Activated T-helper 2 cell treated with anti-CD3 and anti-CD28 coated beads, Interferon-gamma antibody, Interleukin-2, Interleukin-4, amounts not matched to agents 10 μg/mL and 5 μg/mL and 100 μg/mL, durations not matched to agents 14 hours and 24 hours and 36 hours (primary cell): ENCODE measurements at places on chromosomes 7 and 10. TPM values are rescaled to one million over a fixed set of nuclear protein-coding genes. Genes with fewer than 3 reads are reported as not detected.

GRCh38 chr7:77197141-77197540, 2.5 kb downstream of the FGL2 start:
- H3K4me3 ChIP-seq, result no peak overlapping the region
- peaks cover 2% of the 10 kb centered on the region for H3K36me3 ChIP-seq
- H3K27me3 ChIP-seq, result no peaks in the 10 kb centered on the region
- H3K27ac ChIP-seq, result no peak overlapping the region
- no peak for DNase-seq
- H3K4me1 ChIP-seq, result peaks cover 53% of the 10 kb centered on the region

- no peak overlapping the region for H3K27ac ChIP-seq
- H3K36me3 ChIP-seq, result no peaks in the 10 kb centered on the region
- H3K27me3 ChIP-seq, result no peaks in the 10 kb centered on the region
- DNase-seq, result no peak
- H3K4me1 ChIP-seq, result peaks cover 12% of the 10 kb centered on the region
These were observed 18.1 kb upstream of the CAMK2G start for GRCh38 chr10:73892310-73893030.

GRCh38 chr7:15459018-15459615, 102.7 kb downstream of the AGMO start:
- H3K4me1 ChIP-seq, result no peaks in the 10 kb centered on the region
- H3K27ac ChIP-seq, result no peak overlapping the region
- H3K4me3 ChIP-seq, result no peak overlapping the region
- no peaks in the 10 kb centered on the region for H3K27me3 ChIP-seq

The SNX10 gene
- total RNA-seq, result 54.9 and 59.3 TPM in 2 replicates

The SFTPA1 gene
- not detected in 2 replicates for total RNA-seq

The GOT1 gene
- 30.1 and 35.1 TPM in 2 replicates for total RNA-seq

The BNIP3 gene
- 93.3 and 99.0 TPM in 2 replicates for total RNA-seq
